ENCODE measurements at places on chromosomes 13 and 19.

GRCh38 chr19:41351339-41352245 is 2.1 kb downstream of the TGFB1 start:
- DNase-seq, result peak; percentile 97

DNA sequence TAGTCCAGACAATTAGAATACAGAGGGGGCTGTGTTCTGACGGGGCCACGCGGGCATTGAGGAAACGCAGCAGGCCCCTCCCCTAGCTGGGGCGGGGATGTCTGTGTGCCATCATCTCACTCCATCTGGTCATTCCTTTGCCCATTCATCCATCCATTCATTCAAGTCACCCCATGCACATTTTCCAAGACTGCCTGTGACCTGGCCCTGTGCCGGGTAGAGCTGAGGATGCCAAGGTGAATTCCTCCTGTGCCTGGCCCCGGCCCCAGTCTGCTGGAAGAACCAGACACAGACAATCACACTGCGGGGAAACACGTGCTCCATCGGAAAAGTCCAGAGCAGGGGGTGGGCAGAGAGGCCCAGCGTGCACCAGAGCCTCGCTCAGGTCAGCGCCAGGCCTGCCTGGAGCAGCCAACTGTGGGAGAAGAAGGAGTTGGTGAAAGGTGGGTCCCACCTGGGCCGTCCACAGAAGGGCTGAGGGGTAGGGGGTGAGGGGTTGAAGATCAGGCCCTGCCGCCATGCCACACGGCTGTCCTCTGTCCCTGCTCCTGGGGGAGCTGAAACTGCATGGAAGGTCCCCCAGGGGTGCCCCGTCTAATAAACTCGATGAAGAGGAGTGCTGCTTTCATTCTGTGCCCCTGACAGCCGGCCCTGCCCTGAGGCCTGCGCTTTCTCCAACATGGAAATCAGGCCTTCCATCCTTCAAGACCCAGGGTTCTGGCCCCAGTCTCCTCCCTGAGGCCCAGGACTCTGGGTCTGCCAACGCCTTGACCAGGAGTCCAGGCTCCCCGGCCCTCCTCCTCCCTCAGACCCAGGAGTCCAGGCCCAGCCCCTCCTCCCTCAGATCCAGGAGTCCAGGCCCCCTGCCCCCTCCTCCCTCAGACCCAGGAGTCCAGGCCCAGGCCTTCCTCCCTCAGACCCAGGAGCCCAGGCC is 1.6 kb upstream of the CACNG6 start:
- no peak for DNase-seq

- DNase-seq, result no peak
Measured at GRCh38 chr13:42215578-42216421, 56.2 kb upstream of the AKAP11 start.

- no peak for DNase-seq
Measured at GRCh38 chr19:58218899-58219298, 9.8 kb upstream of the ZNF544 start.

- DNase-seq, result no peak
Measured at GRCh38 chr19:7856109-7856591, 18.0 kb downstream of the PRR36 start.

- DNase-seq, result no peak
Measured at GRCh38 chr13:33207615-33207961, 78.0 kb downstream of the STARD13 start.

GRCh38 chr19:18551631-18552030 is 6.0 kb upstream of the KXD1 start:
- DNase-seq, result no peak

DNA sequence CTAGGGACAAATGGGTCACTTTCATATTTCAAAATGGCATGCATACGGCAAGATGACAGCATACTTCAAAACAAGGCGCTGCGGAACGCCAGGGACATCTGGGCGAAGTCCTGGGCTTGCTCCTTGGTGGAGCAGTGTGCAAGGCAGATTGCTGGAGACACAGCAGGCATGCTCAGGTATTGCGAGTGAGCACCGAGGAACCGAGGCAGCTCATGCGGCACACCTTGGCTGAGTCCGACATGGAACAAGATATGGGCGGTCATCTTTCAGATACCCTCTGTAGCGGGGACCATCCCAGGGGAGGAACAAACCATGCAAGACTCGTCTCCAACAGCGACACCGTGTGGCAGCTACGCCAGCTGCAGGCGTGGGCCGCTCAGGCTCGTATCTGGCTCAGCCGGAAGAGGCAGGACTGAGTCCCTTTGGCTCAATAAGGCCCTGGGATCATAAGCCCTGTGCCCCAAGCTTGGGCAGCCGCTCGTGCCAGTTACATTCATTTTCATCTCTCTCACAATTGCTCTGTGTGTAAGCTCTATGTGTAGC is 112.4 kb downstream of the NUFIP1 start:
- no peak for DNase-seq

DNA sequence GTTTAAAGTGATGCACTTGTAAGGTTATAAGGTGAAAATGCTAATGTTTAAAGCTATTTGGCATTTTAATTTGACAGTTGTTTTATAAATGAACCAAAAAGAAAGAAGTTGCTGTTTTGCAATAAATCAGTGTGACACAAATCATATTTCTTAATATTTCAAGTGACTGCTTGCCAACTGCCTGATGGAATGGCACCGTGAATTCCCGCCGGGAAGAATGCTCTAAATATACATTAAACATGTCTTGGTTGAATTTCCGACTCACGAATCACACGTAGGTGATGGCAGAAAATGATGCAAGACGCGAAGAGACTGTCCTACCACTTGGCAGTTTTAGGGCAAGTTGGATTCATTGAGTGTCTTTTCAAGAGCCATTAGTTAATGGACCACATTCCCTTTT is 3.1 kb upstream of the GJB2 start:
- no peak for DNase-seq

DNA sequence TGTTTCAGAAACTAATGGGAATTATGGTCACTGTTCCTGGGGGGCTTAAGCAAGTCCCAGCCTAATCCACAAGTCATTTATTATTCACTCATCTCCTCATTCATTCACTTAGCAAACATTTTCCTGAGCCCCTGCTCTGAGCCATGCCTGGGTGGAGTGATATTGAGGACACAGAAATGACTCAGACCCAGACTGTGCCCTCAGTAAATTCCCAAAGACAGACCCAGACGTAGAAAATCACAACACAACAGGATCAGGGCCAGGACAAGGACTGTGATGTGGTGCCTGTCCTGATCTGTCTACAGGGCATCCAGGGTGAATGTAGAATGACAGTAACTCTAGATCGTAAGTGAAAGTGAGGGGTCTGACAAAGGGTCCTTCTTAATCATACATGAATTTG is 7.0 kb upstream of the SPACA6 start:
- no peak for DNase-seq

DNA sequence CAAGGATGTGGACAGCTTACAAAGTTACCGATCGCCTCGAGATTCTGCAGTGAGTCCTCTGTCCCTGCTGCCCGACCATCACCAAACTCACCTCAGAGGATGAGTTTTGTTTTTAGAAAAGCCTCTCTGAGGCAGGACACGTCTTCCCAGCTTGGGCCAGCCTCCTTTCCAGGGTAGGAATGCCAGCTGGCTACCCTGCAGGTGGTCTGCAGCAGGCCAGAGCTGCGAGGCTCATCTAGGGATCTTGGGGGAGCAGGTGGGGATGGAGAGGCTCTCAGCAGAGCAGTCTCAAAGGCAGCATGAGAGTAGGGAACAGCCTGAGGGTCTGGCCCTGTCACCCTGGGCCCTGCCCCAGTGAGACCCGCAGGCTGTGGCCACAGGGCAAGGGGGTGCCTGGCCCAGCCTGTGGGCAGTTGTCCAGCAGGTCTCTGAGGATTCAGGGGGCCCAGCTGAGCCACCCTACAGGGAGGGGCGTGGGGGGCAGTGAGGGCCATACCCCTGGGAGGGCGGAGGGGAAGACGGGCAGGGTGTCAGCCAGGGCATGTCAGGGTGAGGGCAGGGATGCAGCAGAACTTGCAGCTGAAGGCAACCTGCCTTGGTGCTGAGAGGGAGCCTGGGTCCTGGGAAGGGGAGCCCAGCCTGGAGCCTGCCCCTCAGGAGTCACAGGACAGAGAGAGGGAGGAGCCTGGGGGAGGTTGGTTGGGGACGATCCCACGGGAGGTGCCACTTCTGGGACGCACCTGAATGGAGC is 57.3 kb upstream of the TPM4 start:
- DNase-seq, result no peak

DNA sequence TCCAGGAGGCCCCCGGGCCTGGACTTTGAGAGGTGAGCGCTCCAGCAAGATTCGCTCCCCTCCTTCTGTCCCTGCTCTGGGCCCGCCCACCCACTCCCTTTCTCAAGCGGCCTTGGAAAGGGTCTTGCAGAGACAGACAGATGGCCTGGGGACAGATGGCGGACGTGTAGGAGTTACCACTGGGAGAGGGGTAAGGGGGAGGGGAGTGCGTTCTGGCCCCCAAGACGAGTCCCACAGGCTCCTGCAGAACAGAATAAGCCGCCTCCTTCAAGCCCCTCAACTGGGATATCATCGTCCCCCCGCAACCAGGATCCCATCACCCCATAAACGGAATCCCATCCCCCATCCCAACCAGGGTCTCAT is 3.6 kb upstream of the TNFAIP8L1 start:
- DNase-seq, result no peak

GRCh38 chr13:82847595-82847994 is 1034.7 kb downstream of the SLITRK1 start:
- DNase-seq, result no peak

DNA sequence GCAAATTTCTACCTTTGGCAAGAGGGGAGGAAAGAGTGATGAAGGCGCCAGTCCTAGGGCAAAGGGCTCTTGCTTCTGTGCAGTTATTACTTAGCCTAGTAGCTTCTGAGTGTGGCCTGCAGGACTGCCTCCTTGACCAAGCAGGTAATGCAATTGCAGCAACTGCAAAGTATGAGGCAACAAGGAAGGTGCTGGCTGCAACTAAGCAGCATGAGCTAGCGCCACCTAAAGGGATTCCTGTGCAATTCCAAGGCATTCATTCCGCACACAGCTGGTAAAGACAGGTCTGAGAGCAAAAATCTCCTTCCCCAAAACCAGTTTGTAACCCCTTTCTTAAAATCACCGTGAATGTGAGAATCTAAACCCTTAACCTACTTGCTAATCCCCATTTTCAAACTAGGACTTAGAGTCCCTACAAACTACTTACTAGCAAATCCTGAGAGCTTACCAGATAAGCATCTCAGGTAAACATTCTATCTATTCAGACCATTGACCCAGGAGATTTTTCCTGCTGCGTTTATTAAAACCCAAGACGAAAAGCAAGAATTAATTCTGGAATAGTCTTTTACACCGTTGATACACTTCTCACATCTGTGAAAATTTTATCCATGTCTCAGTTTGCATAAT is 62.9 kb downstream of the DCT start:
- DNase-seq, result no peak

DNA sequence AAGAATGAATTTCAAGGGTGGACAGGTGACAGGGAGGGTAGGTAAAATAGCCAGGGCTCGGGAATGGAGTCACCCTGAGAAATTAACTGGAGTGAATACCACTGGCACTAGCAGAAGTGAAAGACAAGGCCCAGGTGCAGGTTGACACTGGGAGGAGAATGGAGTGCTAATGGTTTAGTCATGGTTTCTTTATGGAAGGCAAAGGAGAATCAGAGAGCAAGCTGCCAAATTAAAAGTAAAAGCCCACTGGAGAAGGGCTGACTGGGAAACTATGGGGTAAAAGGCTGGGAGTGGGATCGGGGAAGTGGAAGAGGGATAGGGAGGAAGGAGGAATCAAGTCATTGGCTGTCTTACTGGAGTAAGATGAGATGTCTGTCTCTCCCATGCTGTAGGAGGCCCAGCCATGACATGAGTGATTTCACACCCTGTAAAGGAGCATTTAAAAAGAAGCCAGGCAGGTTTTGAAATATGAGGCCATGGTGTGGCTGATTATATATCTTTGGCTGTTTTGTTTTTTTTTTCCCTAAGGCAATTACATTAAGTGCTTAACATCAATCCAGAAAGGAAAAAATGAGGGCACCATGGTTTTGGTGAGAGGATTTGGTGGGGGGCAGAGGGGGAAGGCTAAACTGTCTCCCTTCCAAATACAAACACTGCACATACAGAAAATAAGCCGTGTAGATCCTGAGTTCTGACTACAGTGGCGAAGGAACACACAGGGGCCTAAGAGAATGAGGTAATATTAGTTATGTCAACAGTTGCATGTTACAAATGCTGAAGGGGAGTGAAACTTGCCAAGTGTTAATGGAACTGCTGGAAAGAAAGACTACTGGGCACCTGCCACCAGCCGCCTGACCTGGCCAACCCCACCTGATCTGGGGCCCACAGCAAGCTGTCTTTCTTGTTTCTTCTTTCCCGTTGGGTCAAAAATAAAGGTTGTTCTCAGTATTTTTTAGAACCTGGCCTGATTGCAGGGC is 183.5 kb upstream of the TSC22D1 start:
- no peak for DNase-seq

GRCh38 chr13:105972306-105972721 is 563.1 kb downstream of the EFNB2 start:
- no peak for DNase-seq

GRCh38 chr19:40284501-40285352 is at the start of gene AKT2:
Gene AKT2 (minus strand): TSS chr19:40285345. CDS start chr19:40265267, 20,078 bp downstream.
- peak; percentile 95 for DNase-seq

DNA sequence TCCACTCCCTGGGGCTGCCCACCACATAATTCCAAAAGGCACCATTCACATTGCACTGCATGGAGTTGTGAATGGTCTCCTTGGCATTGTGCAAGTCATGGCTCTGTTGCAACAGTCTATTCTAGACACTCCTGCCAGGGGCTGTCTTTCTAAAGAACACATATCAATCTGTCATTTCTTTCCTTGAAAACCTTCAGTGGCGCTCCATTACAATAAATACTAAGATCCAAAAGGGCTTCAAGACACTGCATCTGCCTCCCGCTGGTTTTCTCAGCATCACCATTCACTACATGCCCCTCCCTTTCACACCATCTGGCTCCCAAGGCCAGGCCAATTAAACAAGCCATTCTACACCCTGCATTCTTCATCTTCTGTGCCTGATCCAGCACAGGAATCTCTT is 32.2 kb upstream of the TM9SF2 start:
- no peak for DNase-seq

- no peak for DNase-seq
Measured at GRCh38 chr13:61255040-61255796, 160.4 kb downstream of the PCDH20 start.

DNA sequence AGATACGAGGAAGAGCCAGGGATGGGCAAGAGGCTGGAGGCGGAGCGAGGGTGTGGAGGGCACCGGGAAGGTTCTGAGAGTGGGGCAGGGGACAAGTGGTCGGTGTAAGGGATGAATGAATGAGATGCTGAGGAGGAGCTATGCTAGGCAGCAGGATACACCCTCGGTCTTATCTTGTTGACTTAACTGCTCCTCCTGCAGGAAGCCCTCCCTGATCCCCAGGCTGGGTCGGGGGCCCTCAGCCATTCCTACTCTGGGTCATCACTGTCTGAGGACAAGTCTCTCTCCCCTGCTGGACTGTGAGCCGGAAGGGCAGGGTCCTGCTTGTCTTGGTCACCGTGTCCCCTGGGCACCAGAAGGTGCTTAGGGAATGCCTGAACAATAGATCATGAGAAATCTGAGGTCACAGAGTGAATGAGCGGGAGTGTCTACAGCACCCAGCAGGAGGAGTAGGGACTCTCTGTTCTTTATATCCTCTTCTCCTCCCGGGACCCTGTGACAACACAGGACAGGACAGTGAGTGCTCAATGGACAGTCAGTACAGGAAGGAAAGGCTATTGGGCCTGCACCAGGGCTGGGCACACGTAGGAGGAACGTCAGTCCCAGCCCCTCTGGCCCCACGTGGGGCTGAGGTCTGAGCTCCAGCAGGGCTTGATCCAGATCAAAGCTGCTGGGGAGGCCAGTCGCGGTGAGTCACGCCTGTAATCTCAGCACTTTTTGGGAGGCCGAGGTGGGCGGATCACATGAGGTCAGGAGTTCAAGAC is 6.5 kb downstream of the NKPD1 start:
- no peak for DNase-seq
